A549 treated with AZD2906 at 1 μM for 4 hours (cell line): ENCODE measurements at places on chromosomes 5 and 9. TPM values are rescaled to one million over a fixed set of nuclear protein-coding genes. Genes with fewer than 3 reads are reported as not detected.

SLC46A2 gene
- 0.02 TPM in 1 of 5 replicates, not detected in the others for total RNA-seq

CDKN2B gene
- total RNA-seq = not detected in 5 replicates

CDKN2B-AS1 gene
- not detected in 5 replicates for total RNA-seq

HINT2 gene
- 69.1 to 112 TPM (median 101 TPM) in 5 replicates for total RNA-seq

ACER2 gene
- 2.6 to 3.2 TPM (median 2.9 TPM) in 5 replicates for total RNA-seq

TRIM52 gene
- total RNA-seq = 5.2 to 7.2 TPM (median 5.5 TPM) in 5 replicates

NUDT12 gene
- 1.5 to 1.9 TPM (median 1.7 TPM) in 5 replicates for total RNA-seq

SPINK9 gene
- not detected in 5 replicates for total RNA-seq

FAM114A2 gene
- 8.8 to 14.2 TPM (median 9.8 TPM) in 5 replicates for total RNA-seq

SLC6A7 gene
- 0.02 to 0.03 TPM in 2 of 5 replicates, not detected in the others for total RNA-seq

NOTCH1 gene
- 9.4 to 12.4 TPM (median 11.2 TPM) in 5 replicates for total RNA-seq

IFNE gene
- 0.41 to 1.1 TPM (median 0.72 TPM) in 5 replicates for total RNA-seq

IFNB1 gene
- not detected in 5 replicates for total RNA-seq

PALM2AKAP2 gene
- total RNA-seq = 0.27 to 0.74 TPM (median 0.36 TPM) in 5 replicates

CTNND2 gene
- 0.04 to 0.18 TPM in 2 of 5 replicates, not detected in the others for total RNA-seq

TAL2 gene
- total RNA-seq = 0.12 to 0.51 TPM (median 0.14 TPM) in 3 of 5 replicates, not detected in the others

SPINK4 gene
- not detected in 5 replicates for total RNA-seq

LCP2 gene
- total RNA-seq = not detected in 5 replicates

GMCL2 gene
- not detected in 5 replicates for total RNA-seq

OLFML2A gene
- total RNA-seq = 24.5 to 37.8 TPM (median 31.4 TPM) in 5 replicates

NSMF gene
- 31.6 to 45.3 TPM (median 40.2 TPM) in 5 replicates for total RNA-seq

SMIM33 gene
- total RNA-seq = not detected in 5 replicates

OCLN gene
- 8.6 to 13.3 TPM (median 9.0 TPM) in 5 replicates for total RNA-seq

PRR16 gene
- total RNA-seq = 0.05 to 0.10 TPM in 2 of 5 replicates, not detected in the others

TNFSF15 gene
- total RNA-seq = 0.03 to 0.12 TPM (median 0.07 TPM) in 5 replicates

HNRNPH1 gene
- 401 to 608 TPM (median 443 TPM) in 5 replicates for total RNA-seq

TSSK1B gene
- total RNA-seq = not detected in 5 replicates

DND1 gene
- total RNA-seq = 0.42 to 0.92 TPM (median 0.60 TPM) in 5 replicates

SLC2A6 gene
- total RNA-seq = 17.1 to 21.5 TPM (median 19.5 TPM) in 5 replicates

LCN9 gene
- total RNA-seq = not detected in 5 replicates

SNX18 gene
- total RNA-seq = 5.0 to 6.7 TPM (median 6.4 TPM) in 5 replicates

EIF4EBP3 gene
- total RNA-seq = 1.4 to 3.2 TPM (median 2.3 TPM) in 5 replicates

GAS1 gene
- 0.09 to 0.19 TPM (median 0.12 TPM) in 5 replicates for total RNA-seq

CARTPT gene
- total RNA-seq = not detected in 5 replicates

RLN1 gene
- not detected in 5 replicates for total RNA-seq

GABBR2 gene
- 0.11 to 0.25 TPM (median 0.14 TPM) in 5 replicates for total RNA-seq

CCL27 gene
- 0.14 to 0.33 TPM (median 0.24 TPM) in 4 of 5 replicates, not detected in the other for total RNA-seq

LHX3 gene
- total RNA-seq = 0.07 to 0.08 TPM (median 0.08 TPM) in 4 of 5 replicates, not detected in the other

LHX6 gene
- 3.1 to 3.8 TPM (median 3.3 TPM) in 5 replicates for total RNA-seq

SLCO6A1 gene
- not detected in 5 replicates for total RNA-seq

IL13 gene
- 0.08 to 0.10 TPM in 2 of 5 replicates, not detected in the others for total RNA-seq

POLR3G gene
- 11.4 to 16.3 TPM (median 15.1 TPM) in 5 replicates for total RNA-seq

SOHLH1 gene
- 0.05 to 0.08 TPM (median 0.05 TPM) in 3 of 5 replicates, not detected in the others for total RNA-seq

ADCY2 gene
- total RNA-seq = not detected in 5 replicates

SPAG8 gene
- 0.34 to 0.52 TPM (median 0.35 TPM) in 5 replicates for total RNA-seq

IFNA2 gene
- not detected in 5 replicates for total RNA-seq

MAP1B gene
- total RNA-seq = 30.7 to 55.9 TPM (median 35.1 TPM) in 5 replicates

OTP gene
- 0.03 to 0.12 TPM (median 0.09 TPM) in 5 replicates for total RNA-seq
